Effector CD4-positive, alpha-beta T cell (primary cell): ENCODE measurements at places on chromosomes 2 and 18.
A peak's percentile ranks its signal among the peaks of the same experiment; 100 is the strongest.

DNA sequence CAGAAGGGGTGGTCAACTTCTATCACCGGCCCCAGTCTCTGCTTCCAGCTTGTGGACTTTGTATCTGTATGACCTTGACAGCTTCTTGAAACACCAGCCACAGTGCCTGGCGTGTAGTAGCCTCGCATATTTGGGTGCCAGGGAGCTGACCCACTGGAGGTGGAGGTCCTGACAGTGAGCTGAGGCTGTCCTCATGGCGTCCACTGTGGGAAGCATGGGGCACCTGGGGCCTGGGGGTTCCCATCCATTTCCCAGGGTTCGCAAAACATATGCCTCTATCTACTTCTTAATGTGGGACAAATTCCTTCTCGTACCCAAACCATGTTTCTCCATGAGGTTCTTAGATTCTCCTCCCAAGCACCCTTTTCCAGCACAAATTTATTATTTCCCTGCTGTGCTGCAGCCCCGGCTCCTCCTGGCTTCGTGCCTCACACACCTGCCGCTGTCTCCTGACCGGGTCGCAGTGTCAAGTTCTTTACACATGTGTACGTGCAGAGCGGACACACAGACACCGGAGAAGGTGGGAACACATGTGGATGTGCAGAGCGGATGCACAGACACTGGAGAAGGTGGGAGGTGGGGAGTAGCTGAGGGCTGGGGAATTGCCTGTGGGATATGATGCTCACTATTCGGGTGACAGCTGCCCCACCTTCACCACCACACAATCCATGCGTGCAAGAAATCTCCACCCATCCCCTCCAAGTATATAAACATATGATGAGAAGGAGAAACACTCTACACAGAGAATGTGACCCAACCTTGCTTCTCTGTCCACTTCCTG is 23.4 kb downstream of the TMEM18 start:
- DNase-seq = no peak

DNA sequence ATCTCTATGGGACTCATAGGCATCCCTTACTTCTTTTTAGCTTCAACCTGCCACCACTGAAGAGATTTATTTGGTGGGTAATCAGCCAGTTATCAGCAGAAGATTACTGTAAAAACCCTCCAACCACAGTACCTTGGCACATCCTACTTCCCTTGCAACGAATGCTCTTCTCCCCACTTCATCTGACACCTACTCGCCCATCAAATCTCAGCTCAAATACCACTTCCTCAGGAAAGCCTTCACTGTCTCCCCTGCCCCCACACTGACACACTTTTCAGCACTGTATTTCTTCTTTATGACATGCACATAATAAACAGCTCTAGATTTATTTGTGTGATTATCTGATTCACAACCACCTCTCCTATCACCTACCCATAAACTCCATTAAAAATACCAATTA is 3.1 kb downstream of the KDSR start:
- DNase-seq = peak; percentile 21

GRCh38 chr2:95262896-95263542 is 11.2 kb upstream of the PROM2 start:
- DNase-seq = no peak

- DNase-seq = no peak
Observed at GRCh38 chr18:75104483-75104882, 104.5 kb downstream of the PTGR3 start.

- DNase-seq = no peak
Observed at GRCh38 chr2:201447086-201447485, 4.2 kb downstream of the TRAK2 start.

DNA sequence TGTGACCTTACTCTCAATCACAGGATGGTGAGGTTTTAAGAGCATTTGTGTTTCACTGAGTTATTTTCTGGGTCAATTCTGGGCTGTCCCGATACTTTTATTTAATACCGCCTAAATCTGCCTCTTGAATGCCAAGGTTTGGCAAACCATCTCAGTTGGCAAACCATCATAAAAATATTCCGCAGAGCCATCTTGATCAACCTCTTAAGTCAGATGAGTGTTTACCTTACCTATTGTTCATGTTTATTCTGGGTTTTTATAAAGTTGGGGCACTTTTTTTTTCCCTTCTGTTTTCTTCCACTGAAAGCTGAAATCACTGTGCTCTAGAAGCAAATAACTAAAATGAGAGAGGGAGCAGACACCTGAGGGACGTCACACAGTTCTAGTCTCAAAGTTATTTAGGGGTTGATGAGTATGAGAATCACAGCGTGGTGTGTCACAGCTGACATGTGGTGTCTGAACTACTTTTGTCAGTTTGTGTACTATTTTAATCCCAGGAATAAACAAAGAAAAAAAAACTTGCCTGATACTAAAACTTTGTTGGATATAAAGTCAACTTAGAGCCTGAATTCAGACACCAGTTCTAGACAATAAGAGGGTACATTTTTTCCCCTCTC is 48.6 kb downstream of the ETAA1 start:
- DNase-seq = no peak

DNA sequence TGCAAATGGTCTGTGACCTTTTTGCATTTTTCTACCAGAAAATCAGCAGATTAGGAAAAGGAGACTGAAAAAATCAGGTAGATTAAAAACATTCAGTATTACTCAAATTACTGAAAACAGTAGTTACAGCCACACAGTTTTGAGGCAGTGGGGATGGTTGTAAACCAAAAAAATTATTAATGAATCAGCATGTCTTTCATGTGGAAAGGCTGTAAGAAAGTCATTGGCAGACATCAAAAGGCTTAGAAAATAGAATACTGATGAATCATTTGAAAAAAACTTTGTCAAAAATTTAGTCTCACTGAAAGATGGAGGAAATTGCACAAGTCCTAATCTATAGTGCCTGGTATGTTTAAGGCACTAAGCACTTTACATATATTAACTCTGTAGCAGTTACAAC is 133.9 kb upstream of the GCFC2 start:
- no peak for DNase-seq

DNA sequence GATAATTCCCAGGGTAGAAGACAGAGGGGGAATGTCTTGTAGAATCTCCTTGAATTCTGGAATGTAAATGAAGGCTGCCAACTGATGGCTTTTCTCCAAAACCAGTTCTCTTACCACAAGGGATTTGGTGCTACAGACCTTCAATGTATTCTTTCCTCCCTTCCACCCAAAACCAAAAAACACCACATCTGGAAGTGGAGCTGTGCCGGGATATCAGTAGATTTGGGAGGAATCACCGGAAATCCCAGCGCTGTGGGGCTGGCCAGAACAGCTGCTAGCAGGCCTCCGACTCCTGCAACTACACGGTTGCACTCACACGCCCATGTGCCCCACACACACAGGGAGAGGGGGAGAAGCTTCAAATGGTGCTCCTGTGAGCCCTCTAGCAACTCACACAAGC is 45.7 kb downstream of the RPL31 start:
- no peak for DNase-seq

- no peak for DNase-seq
Observed at GRCh38 chr18:47746615-47747014, 183.8 kb downstream of the SMAD2 start.

DNA sequence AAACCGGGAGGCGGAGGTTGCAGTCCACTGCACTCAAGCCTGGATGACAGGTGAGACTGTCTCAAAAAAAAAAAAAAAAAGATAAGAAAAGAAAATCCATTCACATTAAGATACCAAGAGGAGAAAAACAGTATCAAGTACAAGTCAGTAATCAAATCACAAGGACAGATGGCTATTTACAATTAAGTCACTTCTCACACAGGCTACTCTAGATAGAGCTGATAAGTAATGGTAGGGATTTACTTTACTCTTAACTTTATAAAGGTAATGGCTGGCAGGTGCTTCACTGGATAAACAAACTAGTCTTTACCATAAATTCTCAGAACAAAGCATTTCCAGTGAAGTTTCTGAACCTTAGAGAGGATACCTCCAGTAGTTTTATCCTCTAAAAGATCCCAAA is 11.5 kb downstream of the SF3B1 start:
- DNase-seq = no peak

- no peak for DNase-seq
Observed at GRCh38 chr2:85195956-85196355, 62.8 kb downstream of the TCF7L1 start.

GRCh38 chr18:51251625-51252024 is 54.1 kb upstream of the MEX3C start:
- DNase-seq = no peak

- DNase-seq = no peak
Observed at GRCh38 chr2:193929131-193929530, 1727.9 kb upstream of the SLC39A10 start.

- DNase-seq = no peak
Observed at GRCh38 chr2:56266761-56267414, 83.1 kb downstream of the CCDC85A start.

DNA sequence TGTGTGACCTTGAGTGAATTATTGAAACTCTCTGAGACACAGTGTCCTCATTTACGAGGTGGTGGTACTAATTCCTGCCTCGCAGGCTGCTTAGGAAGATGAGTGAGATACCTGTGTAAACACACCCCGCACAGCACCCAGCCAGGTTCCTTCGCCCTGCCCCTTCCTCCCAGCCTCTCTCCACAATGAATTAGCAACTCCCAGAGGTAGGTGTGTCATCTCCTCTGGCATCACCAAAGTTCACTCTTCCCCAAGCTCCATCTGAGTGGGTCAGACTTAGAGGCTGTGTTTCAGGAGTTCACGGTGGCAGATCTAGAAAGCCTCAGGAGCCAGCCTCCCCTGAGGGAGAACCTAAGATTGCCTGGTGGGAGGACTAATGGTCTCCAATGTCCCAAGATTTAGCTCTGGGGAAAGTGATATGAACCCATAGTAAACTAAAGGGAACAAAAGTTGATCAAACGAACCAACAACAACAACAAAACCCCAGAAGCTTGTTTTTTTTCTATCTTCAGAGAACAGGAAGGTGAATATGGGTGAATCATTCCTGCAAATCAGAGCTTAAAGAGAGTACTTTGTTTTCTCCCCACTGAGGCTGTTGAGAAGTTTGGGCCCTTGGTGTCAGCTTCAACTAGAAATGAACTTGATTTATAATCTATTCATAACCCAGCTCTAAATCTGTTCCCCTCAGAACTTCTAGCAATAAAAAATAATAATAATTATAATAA is 44.4 kb upstream of the NRP2 start:
- no peak for DNase-seq

GRCh38 chr2:35410431-35411061 is 945.0 kb upstream of the CRIM1 start:
- no peak for DNase-seq
